Stimulated activated CD8-positive, alpha-beta memory T cell treated with anti-CD3 and anti-CD28 coated beads, Interleukin-7, amount 100 ng/mL, for 1 hour (primary cell): ENCODE measurements at places on chromosomes 1 and 21.

DNA sequence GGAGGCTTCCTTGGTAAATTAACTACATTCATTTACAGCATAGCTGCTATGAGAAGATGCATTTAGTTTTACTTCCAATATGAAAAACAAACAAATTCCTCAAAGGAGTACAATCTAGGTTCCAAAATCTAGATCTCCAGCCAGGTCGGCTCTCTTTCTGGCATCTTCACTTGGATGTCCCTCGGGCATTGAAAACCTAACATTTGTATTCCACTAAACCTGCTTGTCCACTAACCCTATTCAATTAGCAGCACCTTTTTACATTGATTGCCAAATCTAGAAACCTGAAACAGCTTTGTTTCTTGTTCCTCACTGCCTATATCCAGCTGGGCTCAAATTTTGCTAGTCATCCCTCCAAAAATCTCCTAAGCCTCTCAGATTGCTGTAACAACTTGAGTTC, 14.3 kb upstream of the CXADR start:
- DNase-seq: no peak

DNA sequence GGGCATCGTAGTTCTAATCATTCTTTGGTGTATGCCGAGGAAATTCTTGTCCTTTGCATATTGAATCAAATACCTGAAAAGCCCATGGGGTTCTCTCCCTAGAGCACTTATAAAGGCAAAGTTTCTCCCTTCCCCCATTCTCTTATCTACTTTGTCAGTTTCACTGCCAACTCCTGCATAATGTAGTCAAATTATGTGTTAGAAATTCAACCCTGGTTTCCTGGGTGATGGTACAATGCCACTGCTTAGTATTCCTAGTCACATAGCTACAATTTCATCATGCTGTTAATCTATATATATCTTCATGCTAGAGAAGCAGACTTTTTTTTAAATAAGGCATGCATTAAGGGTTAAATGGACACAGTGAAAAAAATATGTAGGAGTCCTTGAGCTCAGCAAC, 119.0 kb downstream of the PDE4B start:
- no peak for DNase-seq

- no peak for DNase-seq
Measured at GRCh38 chr1:16019644-16020277, 1.9 kb upstream of the HSPB7 start.

DNA sequence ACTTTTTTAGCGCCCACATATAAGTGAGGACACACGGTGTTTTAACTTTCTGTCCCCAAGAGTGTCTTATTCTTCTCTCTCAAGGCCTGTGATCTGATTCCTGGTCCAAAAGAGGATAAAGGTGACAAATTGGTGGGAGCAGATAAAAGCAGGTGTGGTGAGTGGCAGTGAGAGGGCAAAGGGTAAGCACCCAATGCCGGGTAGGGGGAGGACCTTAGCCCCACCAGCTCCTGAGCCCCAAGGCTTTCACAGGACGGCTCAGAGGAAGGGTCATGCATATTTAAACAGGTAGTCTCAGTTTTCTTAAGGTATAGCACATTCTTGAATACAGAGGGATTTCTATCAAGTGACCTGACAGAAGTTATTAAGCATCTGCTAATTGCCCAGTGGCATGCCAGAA, 19.6 kb downstream of the LBR start:
- no peak for DNase-seq

- DNase-seq: no peak
Measured at GRCh38 chr1:203671047-203671446, 44.4 kb downstream of the ATP2B4 start.

DNA sequence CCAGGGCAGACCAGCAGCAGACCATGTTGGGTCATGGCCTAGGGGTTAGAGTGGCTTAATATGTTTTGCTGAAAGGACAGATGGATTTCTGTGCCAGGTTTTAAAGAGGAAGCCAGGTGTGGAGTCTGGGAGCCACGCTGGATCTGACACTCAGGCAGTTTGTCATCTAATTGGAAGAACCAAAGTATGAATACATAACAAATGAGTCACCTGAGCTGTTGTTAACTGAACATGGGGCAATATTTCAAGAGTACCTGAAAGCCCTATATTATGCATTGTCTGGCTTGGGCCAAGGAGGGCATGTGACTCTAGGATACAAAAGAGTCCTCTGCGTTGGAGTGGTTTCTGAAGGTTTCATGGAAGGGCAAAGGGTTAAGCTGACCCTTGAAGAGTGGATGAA, 70.6 kb downstream of the LMO4 start:
- DNase-seq: no peak

- DNase-seq: no peak
Measured at GRCh38 chr1:216793303-216793702, 70.1 kb upstream of the ESRRG start.

DNA sequence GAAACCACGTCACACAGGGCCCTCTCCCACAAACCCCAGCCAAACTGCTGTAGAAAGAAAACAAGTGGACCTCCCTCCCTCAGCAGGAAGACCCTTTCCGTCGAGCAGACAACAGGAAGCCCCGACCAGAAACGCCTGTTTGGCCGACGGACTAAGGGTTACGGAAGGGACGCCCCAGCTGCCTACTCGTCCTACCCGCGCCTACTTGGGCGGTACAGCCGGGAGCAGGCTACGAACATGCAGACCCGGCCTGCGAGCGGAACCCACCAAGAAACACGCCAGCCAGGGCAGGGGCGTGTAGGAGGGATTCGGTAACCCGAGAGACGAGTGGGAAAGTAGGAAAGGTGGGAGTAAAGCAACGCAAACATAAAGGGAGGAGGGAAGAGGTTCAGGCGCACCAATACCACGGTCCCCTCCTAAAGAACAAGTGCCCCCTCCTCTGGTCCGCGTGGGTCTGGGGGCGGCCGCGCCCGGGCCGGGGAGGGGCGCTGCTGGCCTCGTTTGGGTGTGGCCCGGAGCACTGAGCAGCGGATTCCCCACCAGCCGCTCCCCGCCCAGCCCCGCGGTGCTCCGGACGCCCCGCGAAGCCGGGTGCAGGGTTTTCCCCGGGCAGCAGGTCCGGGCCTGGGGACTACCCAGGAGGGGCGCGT, 450 bp downstream of the S100A10 start:
- DNase-seq: no peak
